ENCODE measurements at places on chromosomes 1 and 21. TPM values are rescaled to one million over a fixed set of nuclear protein-coding genes. Genes with fewer than 3 reads are reported as not detected.

The OR10K2 gene
- not detected for polyA plus RNA-seq

The LCE1C gene
- not detected for polyA plus RNA-seq

GRCh38 chr1:160748878-160749269 is 9.8 kb downstream of the SLAMF7 start:
- DNase-seq = no peak

DNA sequence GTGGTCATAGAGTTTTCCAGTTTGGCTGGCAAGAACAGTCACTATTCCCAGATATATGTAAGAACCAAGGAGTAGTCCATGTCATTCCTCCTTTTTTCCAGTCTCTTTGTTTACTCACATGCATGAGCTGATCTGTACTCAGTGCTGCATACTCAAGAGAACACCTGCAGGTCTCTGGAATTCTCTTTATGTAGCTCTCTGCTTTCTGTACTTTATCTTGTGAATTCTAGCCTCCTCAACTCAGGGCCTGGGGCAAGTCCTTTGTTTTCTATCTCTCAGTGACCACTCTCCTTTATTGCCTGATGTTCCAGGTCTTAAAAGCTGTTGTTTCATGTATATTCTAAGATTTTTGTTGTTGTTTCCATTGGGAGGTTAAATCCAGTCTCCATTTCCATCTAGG is 478.9 kb downstream of the DPYD start:
- no peak for DNase-seq

DNA sequence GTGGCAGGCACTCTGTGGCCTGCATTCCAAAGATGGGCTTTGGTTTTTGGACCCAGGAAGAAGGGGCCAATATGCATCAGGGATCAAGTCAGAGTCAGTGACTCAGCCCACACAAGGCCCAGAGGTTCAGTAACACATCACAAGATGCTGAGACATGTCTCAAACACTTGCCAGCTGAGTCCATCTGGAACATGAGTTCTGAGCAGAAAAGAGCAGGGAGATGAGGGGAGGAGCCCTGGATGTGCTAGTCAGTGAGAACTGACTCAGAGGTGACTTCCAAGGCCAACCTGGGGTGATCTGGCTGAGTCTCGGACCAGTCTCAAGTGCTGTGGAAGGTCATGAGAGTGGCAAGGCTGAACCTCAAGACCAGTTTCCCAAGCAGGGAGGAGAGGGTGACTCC is 150.1 kb downstream of the CDC7 start:
- DNase-seq = no peak

GRCh38 chr1:201606096-201606495 is 67.2 kb downstream of the NAV1 start:
- no peak for DNase-seq

DNA sequence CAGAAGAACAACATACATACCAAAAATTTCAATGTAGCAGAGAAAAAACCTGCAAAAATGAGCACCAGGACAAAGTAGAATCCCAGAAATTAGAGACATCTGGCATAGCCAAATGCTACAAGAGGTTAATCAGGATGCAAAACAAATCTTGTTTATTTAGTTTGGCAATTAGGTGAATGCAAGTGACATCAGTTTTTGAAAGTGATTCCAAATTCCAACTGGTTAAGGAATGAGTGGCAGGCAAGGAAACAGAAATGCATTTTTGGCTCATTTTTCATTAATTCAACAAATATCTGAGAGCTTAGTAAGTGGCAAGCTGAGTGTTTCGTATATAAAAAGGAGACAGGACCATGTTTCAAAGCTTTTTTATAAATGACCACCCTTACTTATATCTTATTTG is 21.3 kb downstream of the SCAF4 start:
- DNase-seq = no peak

The NBPF4 gene
- not detected for polyA plus RNA-seq

The EPB41 gene
- polyA plus RNA-seq = 60.1 TPM

DNA sequence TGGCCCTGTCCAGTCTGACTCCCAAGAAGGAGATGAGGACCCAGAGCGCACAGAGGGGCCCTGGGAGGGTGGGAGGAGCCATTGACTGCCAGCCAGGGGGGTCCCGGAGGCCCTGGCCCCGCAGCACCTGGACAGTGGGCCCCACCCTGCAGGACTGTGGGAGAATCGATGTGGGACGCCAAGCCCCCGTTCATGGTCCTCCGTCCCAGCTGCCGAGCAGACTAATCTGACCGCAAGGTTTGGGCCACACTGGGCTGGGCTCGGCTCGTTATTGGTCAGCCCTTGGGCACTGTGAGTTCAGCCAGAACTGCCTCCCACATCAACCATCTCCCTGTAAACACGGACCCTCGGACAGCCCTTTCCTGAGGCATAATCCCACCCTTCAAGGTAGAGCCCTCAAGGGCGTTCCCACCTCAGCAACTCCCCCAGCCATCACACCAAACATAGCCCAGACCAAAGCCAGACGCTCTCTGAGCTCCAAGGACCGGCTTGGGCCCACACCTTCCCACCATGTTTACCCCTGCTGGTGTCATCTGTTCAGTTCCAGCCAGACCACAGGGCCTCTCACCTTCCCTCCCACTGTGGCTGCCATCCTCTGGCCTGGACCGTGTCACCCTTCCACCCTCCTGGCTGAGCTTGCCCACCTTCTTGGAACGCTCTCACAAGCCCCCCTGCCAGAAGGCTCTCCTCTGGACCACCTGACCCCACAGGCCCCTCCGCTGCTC is 16.2 kb upstream of the POFUT2 start:
- no peak for DNase-seq

The HTR6 gene
- 2.0 TPM for polyA plus RNA-seq

- peak; percentile 19 for DNase-seq
Observed at GRCh38 chr21:14737922-14738321, 191.8 kb upstream of the SAMSN1 start.

- no peak for DNase-seq
Observed at GRCh38 chr1:245337829-245338484, 183.2 kb downstream of the KIF26B start.

GRCh38 chr1:175002910-175003517 is 3.3 kb downstream of the CACYBP start:
- no peak for DNase-seq

Data from renal cortex interstitium (tissue), 15 donors.